ENCODE measurements at places on chromosomes 2 and 18. TPM values are rescaled to one million over a fixed set of nuclear protein-coding genes. Genes with fewer than 3 reads are reported as not detected.
A peak's percentile ranks its signal among the peaks of the same experiment; 100 is the strongest.

- peak overlapping the region; percentile 59 for H3K27ac ChIP-seq
- H3K27me3 ChIP-seq, result no peaks in the 10 kb centered on the region
- H3K4me3 ChIP-seq, result no peak overlapping the region
- H3K36me3 ChIP-seq, result no peaks in the 10 kb centered on the region
- H3K4me1 ChIP-seq, result peaks cover 40% of the 10 kb centered on the region
Observed at GRCh38 chr2:176565641-176566323, 296.5 kb downstream of the MTX2 start.

Gene TAF4B
- 2.7 TPM for total RNA-seq

GRCh38 chr2:68828887-68829708 lies 42.1 kb downstream of the BMP10 start:
- peak; percentile 96 for DNase-seq
- peaks cover 43% of the 10 kb centered on the region for H3K4me1 ChIP-seq
- H3K36me3 ChIP-seq, result no peaks in the 10 kb centered on the region
- no peaks in the 10 kb centered on the region for H3K27me3 ChIP-seq

DNA sequence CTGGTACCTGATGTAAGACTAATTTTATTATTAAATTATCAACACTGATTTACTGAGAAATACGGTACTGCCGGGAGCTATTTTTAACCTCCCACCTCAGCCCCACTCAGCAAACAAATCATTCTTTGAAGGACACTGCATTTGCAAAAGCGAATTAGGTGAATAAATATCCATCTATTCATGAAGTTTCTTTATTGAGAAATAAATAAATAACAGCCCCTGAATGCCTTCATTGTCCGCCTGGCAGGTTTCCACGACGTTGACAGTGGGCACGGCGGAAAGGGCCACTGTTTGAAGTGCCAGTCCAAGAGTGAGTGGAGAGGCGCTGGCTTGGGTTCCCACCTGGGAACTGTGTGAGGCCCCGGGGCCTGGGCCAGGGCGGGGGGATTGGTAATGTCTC lies 15.7 kb downstream of the C1QL2 start:
- H3K4me3 ChIP-seq, result no peak overlapping the region
- H3K27ac ChIP-seq, result no peak overlapping the region
- peaks cover 23% of the 10 kb centered on the region for H3K27me3 ChIP-seq

GRCh38 chr2:61371027-61371426 lies 99.9 kb downstream of the USP34 start:
- no peaks in the 10 kb centered on the region for H3K4me1 ChIP-seq
- DNase-seq, result no peak
- H3K4me3 ChIP-seq, result no peak overlapping the region
- peaks cover 41% of the 10 kb centered on the region for H3K36me3 ChIP-seq

Gene MPP4
- total RNA-seq, result 5.3 TPM

DNA sequence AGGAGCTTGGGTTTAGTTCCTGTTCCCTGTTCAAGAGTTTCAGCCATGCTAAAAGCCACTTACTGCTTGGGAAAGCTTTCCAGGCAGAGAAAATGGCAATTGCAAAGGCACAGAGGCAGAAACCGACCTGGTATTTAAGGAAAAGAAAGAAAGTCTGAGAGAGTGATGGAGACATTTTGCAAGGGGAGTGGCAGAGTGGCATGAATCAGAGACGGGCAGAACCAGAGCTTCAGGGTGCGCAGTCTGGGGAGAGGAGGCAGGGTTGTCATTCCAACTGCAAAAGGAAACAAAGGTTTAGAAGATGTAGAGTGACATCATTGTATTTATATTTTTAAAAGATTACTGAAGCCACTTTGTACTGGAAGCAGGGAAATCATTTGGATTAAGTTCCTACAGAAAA lies 14.9 kb upstream of the GNAL start:
- H3K36me3 ChIP-seq, result no peaks in the 10 kb centered on the region
- H3K27me3 ChIP-seq, result peaks cover 29% of the 10 kb centered on the region
- no peaks in the 10 kb centered on the region for H3K4me1 ChIP-seq
- no peak overlapping the region for H3K27ac ChIP-seq
- no peak for DNase-seq

GRCh38 chr2:74206180-74206688 lies 7.8 kb downstream of the MTHFD2 start:
- H3K36me3 ChIP-seq, result peaks cover 64% of the 10 kb centered on the region
- no peak overlapping the region for H3K27ac ChIP-seq
- no peaks in the 10 kb centered on the region for H3K4me1 ChIP-seq
- no peak for DNase-seq

- H3K4me3 ChIP-seq, result no peak overlapping the region
- no peaks in the 10 kb centered on the region for H3K36me3 ChIP-seq
- no peak overlapping the region for H3K27ac ChIP-seq
- no peaks in the 10 kb centered on the region for H3K27me3 ChIP-seq
Observed at GRCh38 chr2:145067549-145068030, 547.7 kb upstream of the ZEB2 start.

GRCh38 chr18:70037431-70038061 lies 89.9 kb upstream of the CD226 start:
- DNase-seq, result no peak
- peaks cover 28% of the 10 kb centered on the region for H3K36me3 ChIP-seq
- H3K4me3 ChIP-seq, result no peak overlapping the region

Gene GPR55
- total RNA-seq, result 2.6 TPM

DNA sequence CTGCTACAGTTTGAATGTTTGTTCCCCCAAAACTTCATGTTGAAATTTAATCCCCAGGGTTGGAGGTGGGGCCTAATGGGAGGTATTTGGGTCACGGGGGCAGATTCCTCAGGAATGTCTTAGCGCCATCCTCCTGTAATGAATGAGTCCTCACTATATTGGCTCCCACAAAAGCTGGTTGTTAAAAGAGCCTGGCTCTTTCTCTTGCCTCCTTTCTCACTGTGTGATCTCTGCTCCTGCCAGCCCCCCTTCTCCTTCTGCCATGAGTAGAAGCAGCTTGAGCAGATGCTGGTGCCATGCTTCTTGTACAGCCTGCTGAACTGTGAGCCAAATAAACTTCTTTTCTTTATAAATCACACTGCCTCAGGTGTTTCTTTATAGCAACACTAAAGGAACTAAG lies 721.0 kb upstream of the PKDCC start:
- H3K27me3 ChIP-seq, result peaks cover 2% of the 10 kb centered on the region
- no peak overlapping the region for H3K27ac ChIP-seq
- no peak overlapping the region for H3K4me3 ChIP-seq
- H3K36me3 ChIP-seq, result no peaks in the 10 kb centered on the region
- H3K4me1 ChIP-seq, result no peaks in the 10 kb centered on the region
- no peak for DNase-seq

DNA sequence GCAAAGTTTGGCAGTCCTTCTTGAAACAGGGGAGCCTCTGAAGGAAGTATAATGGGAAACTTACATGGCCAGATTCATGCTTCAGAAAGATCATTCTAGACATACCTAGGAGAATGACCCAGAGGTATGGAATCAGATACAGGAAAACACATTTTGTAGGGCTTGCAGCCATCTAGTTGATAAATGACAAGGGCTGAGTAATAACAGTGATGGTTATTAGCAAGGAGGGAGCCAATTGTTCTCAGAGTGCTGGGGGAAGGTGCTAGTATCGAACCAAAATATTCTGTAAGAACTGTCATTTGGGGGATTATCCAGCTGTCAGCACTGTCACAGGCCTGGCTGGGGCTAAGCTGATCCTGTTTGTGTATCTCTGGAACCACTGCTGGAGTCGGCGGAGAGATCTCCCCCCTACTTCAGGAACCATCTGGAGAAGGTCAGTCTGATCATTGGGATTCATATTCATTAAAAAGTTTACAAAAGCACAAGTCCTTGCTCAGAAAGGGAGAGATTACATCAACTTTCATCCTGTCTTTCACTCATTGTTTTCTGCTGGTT lies 113.8 kb upstream of the THSD7B start:
- DNase-seq, result no peak
- H3K4me1 ChIP-seq, result no peaks in the 10 kb centered on the region
- no peak overlapping the region for H3K4me3 ChIP-seq
- no peaks in the 10 kb centered on the region for H3K36me3 ChIP-seq
- H3K27ac ChIP-seq, result no peak overlapping the region
- H3K27me3 ChIP-seq, result no peaks in the 10 kb centered on the region

Gene SKA1
- total RNA-seq, result 71.5 TPM

GRCh38 chr2:198279026-198279425 lies 474.6 kb downstream of the PLCL1 start:
- no peak overlapping the region for H3K4me3 ChIP-seq
- peaks cover 7% of the 10 kb centered on the region for H3K27me3 ChIP-seq
- no peak for DNase-seq
- no peaks in the 10 kb centered on the region for H3K4me1 ChIP-seq
- no peak overlapping the region for H3K27ac ChIP-seq
- H3K36me3 ChIP-seq, result no peaks in the 10 kb centered on the region

Gene DSC3
- total RNA-seq, result 20.0 TPM

Gene CFC1
- not detected for total RNA-seq

All from SJSA1 (cell line).